D341Med (cell line): ENCODE measurements at places on chromosomes 5 and 9.

DNA sequence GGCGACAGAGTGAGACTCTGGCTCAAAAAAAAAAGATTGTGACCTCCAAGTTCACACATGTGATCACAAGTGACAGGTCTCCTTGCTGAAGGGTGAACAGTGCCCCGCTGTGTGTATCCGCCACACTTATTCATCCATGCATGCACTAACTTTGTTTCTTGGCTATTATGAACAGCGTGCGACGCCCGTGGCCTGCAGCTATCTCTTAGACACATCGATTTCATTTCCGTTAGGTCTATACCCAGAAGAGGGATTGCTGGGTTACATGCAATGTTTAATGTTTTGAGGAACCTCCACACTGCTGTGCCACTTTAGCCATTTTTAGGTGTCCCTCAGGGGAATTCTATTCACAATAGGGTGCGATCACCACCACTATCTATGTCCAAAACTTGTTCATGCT, 12.1 kb upstream of the EGFL7 start:
- DNase-seq = no peak

GRCh38 chr9:2122299-2122698, 107.2 kb downstream of the SMARCA2 start:
- no peak for DNase-seq

DNA sequence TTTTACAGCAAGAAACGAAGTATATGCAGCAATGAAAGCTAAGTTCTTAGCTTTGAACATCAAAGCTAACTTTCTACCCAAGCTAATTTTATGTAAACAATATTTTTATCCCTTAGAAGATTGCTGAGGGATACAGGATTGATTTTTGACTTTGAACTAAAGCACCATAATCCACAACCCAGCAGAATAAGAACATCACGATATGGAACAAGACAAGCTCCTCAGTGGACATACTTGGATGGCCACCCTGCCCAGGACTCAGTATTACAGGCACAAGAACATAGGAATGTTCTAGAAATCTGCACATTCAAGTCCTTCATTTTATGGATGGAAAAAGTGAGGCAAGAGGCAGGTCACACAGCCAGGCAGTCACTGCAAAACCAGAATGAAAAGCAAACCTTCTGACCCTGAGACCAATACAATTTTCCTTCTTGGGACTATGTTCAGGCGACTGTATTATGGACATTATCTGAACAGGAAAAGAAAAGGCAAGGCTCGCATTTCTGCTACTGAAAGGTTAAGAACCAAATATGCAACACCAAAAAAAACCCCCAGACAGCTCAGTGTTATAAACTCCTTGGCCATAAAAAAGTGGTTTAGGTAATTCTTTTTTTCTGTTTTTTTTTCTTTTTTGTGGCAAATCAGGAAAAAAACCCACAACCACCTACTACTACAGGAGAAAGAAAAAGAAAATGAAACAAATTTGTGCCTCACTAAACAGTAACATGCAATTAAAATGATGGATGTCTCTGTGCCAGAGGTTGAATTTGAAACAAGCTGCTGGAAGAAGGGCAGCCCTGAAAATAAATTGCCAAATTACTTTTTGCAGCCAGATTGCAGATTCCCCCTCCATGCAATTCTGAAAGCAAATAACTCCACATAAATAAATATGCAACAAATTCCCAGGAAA, 25.4 kb downstream of the EPB41L4B start:
- DNase-seq = no peak

DNA sequence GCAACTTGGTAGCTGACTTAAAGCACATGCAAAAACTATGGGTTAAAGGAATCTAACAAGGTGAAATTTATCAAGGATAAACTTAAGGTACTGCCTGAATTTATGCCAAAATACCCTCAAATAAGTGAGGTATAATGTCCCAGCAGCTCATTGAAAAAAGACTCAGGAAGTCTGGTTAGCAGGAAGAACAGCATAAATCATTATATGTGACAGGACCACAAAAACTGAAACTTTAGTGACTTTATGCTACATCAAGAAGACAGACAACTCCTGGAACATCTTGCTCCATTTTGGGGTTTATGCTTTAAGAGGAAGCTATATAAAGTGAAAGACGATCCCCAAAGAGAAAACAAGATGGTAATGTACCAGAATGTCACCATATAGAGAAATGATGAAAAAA, 282.4 kb upstream of the ZNF462 start:
- DNase-seq = no peak

- no peak for DNase-seq
Measured at GRCh38 chr9:102405218-102405867, 589.8 kb upstream of the CYLC2 start.

DNA sequence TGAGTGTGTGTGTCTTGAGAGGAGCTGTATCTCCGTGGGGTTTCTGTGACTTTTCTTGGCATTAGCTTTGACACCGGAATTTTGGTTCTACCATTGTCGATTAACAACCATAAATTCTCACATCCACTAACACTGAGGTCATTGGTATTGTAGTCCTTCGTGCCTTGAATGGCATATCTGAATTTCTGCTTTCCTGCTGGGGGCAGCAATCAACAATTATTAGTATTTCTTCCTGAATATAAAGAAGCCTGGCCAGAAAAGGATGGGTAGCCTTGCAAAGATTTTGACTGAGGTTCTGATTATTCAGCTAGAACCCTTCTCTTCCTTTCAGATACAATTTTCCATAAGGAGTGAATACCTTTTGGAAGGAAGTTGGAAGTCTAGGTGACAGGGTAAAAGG, 33.5 kb upstream of the SHOC1 start:
- no peak for DNase-seq

- DNase-seq = no peak
Measured at GRCh38 chr5:113548396-113548795, 34.9 kb downstream of the YTHDC2 start.

DNA sequence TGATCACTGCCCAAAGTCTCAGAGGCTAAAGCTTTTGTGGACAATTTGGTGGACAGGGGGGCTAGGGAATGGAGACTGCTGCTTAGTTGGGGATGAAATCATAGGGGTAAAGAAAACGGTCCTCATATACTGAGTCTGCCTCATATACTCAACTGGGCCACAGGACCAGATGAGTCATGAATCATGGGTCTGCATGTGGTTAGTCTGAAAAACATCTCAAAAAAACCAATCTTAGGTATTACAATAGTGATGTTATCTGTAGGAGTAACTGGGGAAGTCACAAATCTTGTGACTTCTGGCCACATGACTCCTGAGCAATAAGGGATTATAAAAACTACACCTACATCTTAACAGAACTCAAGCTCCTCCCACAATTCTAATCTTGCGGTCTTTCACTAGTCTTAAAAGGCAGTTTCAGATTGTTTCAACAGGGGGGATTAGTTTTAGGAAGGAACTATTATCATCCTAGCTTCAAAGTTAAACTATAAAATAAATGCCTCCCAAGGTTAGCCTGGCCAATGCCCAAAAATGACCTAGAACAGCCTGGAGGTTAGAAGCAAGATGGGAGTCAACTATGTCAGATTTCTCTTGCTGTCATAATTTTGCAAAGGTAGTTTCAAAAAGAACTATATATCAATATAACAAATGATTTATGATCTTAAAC, 17.5 kb downstream of the TMEM161B start:
- DNase-seq = no peak

DNA sequence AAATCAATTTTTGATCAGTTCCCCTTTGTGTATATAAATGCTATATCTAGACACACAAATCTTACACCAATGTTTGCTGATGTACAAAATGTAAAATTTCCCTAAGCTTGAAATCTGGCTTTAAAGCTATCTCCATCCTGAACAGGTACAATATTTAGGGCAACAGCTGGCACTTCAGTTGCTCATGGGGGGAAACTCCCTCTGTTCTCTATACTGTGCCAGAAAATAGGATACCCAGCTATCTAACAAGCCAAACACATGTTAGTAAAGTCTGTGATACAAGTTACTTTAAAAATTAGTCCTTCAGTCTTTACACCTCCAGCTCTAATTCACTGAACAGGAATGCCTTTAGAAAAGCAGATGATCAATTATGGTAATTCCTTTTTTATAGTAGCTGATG, 191.8 kb downstream of the SLF1 start:
- DNase-seq = no peak

DNA sequence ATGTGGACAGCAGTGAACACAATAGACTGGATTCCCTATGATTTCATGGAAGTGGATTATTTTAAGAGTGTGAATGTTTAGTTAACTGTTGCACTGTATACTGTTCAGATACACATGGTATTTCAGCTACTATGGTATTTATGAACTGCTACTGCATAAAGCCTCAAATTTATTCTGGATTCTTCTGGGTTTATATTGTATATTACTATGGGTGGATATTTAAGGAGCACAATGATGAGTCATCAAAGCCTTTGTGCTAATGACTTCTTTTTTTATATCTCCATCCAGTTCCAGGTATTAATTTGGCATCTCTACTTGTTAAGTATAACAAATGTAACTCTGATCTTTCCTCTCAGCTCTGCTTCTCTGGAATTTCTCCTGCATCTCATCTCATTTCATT, 6.8 kb downstream of the KDM4C start:
- DNase-seq = no peak

GRCh38 chr5:106854922-106855321, 815.8 kb downstream of the EFNA5 start:
- DNase-seq = no peak

DNA sequence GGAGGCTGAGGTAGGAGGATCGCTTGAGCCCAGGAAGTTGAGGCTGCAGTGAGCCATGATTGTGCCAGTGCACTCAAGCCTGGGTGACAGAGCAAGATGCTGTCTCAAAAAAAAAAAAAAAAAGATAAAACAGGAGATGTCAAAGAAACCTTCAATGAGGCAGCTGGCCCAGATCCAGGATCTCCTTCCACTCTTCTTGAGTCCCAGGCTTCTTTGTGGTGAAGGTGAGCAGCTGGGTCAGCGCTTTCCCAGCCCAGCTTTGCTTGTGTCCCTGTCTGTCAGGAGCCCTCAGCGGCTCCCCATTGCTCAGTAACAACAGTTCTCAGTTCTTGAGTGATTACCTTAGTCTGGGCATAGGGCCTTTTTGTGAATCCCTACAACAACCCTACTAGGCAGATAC, 69.4 kb upstream of the PSD2 start:
- DNase-seq = no peak

GRCh38 chr9:130579738-130580463, 524 bp downstream of the FUBP3 start:
- no peak for DNase-seq

- DNase-seq = no peak
Measured at GRCh38 chr5:99449786-99450185, 521.0 kb upstream of the CHD1 start.
